ENCODE measurements at places on chromosomes 6 and 20.

GRCh38 chr20:24764027-24764793 lies 184.9 kb upstream of the CST7 start:
- no peak overlapping the region for H3K4me3 ChIP-seq
- no peaks in the 10 kb centered on the region for H3K36me3 ChIP-seq
- H3K4me1 ChIP-seq, result no peaks in the 10 kb centered on the region
- peak; percentile 74 for DNase-seq

- no peak overlapping the region for H3K27ac ChIP-seq
- H3K36me3 ChIP-seq, result no peaks in the 10 kb centered on the region
- H3K4me3 ChIP-seq, result no peak overlapping the region
Measured at GRCh38 chr6:168841609-168842278, 400.8 kb downstream of the SMOC2 start.

DNA sequence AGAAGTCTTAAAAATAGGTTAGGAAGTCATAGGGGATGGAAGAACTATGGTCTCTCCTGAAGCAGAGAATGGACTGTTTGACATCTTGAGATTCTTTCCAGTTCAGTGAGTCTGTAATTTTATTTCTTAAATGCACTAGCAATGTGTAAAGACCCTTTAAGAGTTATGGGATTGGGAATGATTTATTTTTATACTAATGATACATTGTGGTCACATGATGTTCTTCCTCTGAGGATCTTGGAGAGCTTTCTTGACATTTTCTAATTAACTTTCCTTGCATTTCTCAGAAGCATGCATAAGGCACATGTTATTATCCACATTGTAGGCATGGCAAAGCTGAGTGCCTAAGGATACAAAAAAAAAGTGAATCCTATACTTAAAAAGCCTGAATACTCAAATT lies 507.6 kb upstream of the NRSN1 start:
- H3K4me1 ChIP-seq, result no peaks in the 10 kb centered on the region
- no peak overlapping the region for H3K4me3 ChIP-seq
- H3K27me3 ChIP-seq, result no peaks in the 10 kb centered on the region
- no peak for DNase-seq
- no peak overlapping the region for H3K27ac ChIP-seq
- no peaks in the 10 kb centered on the region for H3K36me3 ChIP-seq

GRCh38 chr20:4369798-4370124 lies 351.9 kb upstream of the PRND start:
- no peak overlapping the region for H3K4me3 ChIP-seq
- H3K36me3 ChIP-seq, result no peaks in the 10 kb centered on the region
- H3K27ac ChIP-seq, result no peak overlapping the region
- H3K4me1 ChIP-seq, result no peaks in the 10 kb centered on the region

GRCh38 chr6:160789263-160790027 lies 87.4 kb downstream of the PLG start:
- H3K4me3 ChIP-seq, result no peak overlapping the region
- no peaks in the 10 kb centered on the region for H3K27me3 ChIP-seq
- DNase-seq, result no peak
- peaks cover 16% of the 10 kb centered on the region for H3K4me1 ChIP-seq
- H3K27ac ChIP-seq, result peak overlapping the region; percentile 62
- H3K36me3 ChIP-seq, result no peaks in the 10 kb centered on the region

DNA sequence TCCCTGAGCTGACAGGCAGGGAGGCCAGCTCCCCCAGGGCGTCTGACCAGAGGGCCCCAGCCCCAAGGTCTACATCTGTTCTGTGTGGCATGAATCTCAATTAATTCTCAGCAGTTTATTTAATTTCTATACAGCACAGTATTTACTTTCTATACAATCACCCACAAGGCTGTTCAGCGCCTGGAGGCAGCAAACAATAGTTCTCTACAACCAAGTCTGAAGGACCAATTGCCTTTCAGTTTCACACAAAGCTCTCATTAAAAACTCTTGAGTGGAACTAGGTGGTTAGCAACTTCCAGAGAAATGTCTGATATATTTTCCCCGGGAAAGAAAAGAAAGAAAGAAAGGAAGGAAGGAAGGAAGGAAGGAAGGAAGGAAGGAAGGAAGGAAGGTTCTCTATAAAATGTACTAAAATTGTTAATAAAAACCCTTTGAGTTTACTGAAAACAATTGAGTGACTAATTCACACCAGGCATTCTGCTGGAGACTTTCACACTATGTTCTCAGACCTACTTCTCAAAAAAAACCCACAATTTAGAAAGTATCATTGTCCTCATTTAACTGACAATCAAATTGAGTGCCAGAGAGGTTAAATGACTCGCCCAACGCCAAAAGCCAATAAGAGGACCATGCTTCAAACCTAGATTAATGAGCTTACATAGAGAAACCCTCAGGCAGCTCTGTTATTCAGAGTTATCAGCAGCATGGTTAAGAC lies 62.5 kb downstream of the METTL24 start:
- H3K36me3 ChIP-seq, result no peaks in the 10 kb centered on the region
- no peak overlapping the region for H3K4me3 ChIP-seq
- no peak overlapping the region for H3K27ac ChIP-seq
- H3K4me1 ChIP-seq, result no peaks in the 10 kb centered on the region

DNA sequence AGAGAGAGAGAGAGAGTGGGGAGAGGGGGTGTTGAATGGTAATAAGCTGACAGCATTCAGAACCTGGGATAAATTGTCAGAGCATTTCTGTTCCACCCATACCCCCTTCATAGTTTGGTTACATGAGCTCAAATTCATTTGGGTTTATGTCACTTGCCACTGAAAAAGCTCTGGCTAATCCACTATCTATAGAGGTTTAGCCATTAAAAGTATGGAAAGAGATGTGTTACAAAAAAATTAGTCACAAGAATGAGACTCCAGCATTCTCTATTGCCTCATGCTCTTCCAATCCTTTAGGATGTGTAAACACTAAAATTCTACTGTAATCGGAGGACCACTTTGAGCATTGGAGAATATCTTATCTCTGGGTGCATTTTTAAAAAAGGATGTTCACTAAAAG lies 297.6 kb upstream of the TCF21 start:
- no peaks in the 10 kb centered on the region for H3K4me1 ChIP-seq
- DNase-seq, result no peak
- H3K27ac ChIP-seq, result no peak overlapping the region
- H3K4me3 ChIP-seq, result no peak overlapping the region
- H3K27me3 ChIP-seq, result no peaks in the 10 kb centered on the region

DNA sequence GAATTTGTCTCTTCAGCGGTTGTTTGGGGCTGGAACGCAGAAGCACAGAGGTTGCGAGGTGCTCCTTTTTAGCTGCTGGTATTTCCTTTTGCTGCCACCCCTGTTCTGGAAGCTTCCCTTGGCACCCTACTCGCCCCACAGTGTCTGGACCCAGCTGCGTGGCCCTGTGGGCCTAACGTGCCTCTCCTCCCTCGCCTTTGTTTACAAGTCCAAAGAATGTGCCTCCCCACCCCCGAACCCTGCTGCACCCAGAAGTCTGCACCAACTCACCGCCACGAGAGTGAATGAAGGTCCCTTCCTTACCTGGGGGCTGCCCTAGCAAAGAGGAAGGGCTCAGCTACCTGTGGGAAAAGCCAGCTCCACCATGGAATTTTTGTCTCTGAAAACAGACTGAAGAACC lies 139.7 kb upstream of the RPS6KA2 start:
- DNase-seq, result no peak
- H3K4me3 ChIP-seq, result no peak overlapping the region
- no peaks in the 10 kb centered on the region for H3K4me1 ChIP-seq
- H3K27ac ChIP-seq, result no peak overlapping the region
- H3K27me3 ChIP-seq, result no peaks in the 10 kb centered on the region

DNA sequence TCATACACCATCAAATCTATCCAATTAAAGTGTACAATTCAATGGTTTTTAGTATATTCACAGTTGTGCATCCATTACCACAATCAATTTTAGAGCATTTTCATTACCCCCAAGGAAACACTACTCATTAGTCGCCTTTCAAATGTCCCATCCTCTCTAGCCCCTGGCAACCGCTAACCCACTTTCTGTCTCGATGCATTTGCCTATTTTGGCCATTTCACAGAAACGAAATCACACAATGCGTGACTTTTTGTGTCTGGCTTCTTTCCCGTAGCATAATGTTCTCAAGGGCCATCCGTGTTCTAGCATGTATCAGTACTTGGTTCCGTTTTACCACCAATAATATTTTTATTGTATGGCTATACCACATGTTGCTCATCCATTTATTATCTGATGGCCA lies 51.7 kb downstream of the PPP1R3G start:
- no peak overlapping the region for H3K4me3 ChIP-seq
- H3K27me3 ChIP-seq, result no peaks in the 10 kb centered on the region
- no peak for DNase-seq
- no peak overlapping the region for H3K27ac ChIP-seq
- no peaks in the 10 kb centered on the region for H3K36me3 ChIP-seq

DNA sequence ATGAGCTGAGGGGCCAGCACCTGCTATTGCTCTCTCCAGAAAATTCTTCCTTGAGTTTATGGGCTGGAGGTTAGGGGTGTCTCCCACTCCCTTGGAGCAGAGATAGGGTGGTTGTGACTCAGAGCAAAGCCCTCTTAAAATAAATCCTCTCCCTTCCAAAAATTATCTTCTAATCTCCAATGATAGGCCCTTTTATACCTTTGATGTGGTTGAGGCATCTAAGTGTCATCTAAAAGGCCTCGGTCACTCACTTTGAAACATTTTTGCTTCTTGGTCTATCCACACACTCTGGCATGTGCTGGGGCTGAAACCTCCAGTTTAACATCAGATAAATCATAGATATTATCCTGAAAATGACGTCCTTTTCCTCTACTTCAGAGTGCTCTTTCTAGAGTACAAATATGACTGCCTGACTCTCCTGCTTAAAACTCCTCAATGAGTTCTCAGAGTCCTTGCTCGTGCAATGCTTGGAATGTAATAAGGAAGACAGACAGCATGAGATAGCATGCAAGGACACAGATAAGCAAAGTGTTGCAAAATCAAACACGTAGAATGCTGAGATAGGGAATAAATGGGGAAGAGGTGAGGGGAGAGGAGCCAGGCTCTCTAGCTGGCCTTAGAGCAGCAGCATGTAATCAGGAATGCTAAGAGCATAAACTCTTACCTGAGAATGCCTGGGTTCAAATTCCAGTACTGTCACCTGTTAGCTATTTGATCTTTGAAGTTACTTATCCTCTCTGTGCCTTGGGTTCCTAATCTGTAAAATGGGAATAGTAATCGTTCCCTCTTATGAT lies 374.1 kb upstream of the CITED2 start:
- no peak for DNase-seq
- H3K4me3 ChIP-seq, result no peak overlapping the region
- no peaks in the 10 kb centered on the region for H3K36me3 ChIP-seq
- no peak overlapping the region for H3K27ac ChIP-seq
- H3K4me1 ChIP-seq, result peaks cover 10% of the 10 kb centered on the region

- H3K4me3 ChIP-seq, result no peak overlapping the region
- peaks cover 23% of the 10 kb centered on the region for H3K4me1 ChIP-seq
- H3K36me3 ChIP-seq, result no peaks in the 10 kb centered on the region
- H3K27ac ChIP-seq, result no peak overlapping the region
- H3K27me3 ChIP-seq, result no peaks in the 10 kb centered on the region
Measured at GRCh38 chr6:108739496-108740330, 108.5 kb upstream of the ARMC2 start.

GRCh38 chr6:160160450-160160849 lies 38.8 kb downstream of the SLC22A1 start:
- H3K27ac ChIP-seq, result no peak overlapping the region
- no peaks in the 10 kb centered on the region for H3K27me3 ChIP-seq
- no peaks in the 10 kb centered on the region for H3K4me1 ChIP-seq

DNA sequence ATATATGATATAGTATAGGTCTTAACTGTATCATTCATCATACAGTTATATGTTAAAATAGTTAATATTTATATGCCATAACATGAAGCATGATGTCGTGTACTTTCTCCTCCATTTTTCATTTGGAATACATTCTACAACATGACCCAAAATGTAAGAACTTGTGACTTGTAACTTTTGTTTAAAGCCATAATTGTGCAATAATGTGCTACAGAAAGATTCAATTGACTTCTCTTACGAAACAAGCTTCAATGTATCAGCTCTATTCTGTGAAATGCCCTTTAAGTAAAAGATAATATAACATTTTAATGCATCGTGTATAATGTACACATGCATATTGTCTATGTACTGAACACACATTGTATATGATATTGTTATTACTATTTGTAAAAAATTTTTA lies 76.7 kb upstream of the FABP7 start:
- H3K27me3 ChIP-seq, result no peaks in the 10 kb centered on the region
- H3K4me3 ChIP-seq, result no peak overlapping the region
- no peaks in the 10 kb centered on the region for H3K36me3 ChIP-seq

- no peak for DNase-seq
- no peaks in the 10 kb centered on the region for H3K27me3 ChIP-seq
- no peak overlapping the region for H3K4me3 ChIP-seq
- no peaks in the 10 kb centered on the region for H3K36me3 ChIP-seq
- H3K27ac ChIP-seq, result no peak overlapping the region
Measured at GRCh38 chr20:53964067-53964466, 106.3 kb downstream of the BCAS1 start.

DNA sequence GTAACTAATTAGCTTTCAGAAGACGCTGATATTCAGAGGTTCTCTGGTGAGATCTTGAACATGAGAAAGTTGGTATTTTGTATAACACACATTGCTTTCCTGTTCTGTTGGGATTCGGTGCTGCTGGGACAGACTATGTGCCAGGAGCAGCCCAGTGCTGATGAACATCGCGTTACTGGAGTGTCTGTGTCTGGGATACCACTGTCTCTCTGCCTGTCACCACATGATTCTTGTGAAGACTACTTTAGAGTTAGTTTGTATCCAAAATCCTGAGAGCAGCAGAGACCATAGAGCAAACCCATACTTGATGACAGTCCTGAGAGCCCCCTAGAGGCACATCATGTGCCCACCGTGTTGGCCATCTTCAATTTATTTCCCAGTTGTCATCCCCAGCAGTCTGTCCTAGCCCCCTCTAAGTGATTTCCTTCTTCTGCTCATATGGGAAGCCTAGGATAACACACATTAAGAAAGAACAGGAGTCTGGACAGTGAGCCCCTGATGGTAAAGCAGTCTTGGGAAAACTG lies 41.8 kb upstream of the TINAG start:
- no peak overlapping the region for H3K27ac ChIP-seq
- no peak overlapping the region for H3K4me3 ChIP-seq
- H3K4me1 ChIP-seq, result no peaks in the 10 kb centered on the region

DNA sequence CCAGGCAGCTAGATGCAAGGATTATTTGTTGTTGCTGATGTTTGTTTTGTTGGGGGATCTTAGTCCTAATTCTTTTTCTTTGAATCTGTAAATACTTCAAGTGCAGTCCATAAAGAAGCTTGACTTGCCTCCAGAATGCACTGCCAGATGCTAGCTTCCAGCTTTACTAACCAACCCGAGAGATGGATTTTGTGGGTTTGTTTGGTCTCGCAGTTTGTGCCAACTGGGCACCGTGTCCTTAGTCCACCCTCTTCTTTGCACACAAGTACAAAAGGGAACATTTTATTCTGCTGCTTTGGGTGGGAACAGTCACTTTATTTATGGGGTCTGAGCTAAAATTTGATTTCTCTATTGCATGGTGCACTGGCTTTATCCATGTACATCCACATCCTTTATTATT lies 212.0 kb downstream of the PLCB1 start:
- no peaks in the 10 kb centered on the region for H3K27me3 ChIP-seq
- no peak for DNase-seq
- no peaks in the 10 kb centered on the region for H3K36me3 ChIP-seq
